ENCODE measurements at places on chromosomes 3 and 15.
A peak's percentile ranks its signal among the peaks of the same experiment; 100 is the strongest.

DNA sequence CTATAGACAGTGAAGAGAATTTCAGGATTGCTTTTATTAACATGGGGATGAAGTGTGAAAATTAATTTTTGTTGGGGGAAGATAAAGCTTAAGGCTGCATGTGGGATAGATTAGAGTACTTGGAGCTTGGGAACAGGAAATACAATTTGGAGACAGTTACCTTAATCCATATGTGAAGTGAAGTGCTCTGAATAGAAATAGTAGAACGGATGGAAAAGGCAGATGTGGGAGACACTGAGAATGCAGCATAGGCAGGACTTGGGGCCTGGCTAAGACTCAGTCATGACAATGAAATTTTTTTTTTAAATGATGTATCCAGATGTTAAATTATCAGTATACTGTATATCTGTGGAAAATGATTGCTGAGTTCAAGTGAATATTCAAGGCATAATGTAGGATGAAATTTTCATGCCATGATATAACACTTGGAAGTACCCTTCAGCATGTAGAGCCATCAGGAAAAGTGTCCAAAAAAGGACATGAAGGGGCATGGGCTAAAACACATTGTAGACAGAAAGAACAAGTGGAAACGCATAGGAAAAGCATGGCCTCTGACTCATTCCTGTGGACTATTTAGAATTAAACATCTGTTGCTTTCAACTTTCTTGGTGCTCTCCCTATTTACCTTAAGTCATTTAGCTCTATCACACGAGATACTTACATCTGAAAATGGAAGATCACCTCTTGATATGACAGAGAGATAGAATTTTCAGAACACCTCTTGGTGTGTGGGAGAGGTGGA is 134.8 kb downstream of the RBMS3 start:
- no peak for DNase-seq

GRCh38 chr3:188133219-188133618 is 20.7 kb upstream of the LPP start:
- no peak for DNase-seq

GRCh38 chr3:58608648-58609047 is 31.5 kb upstream of the FAM107A start:
- no peak for DNase-seq

- DNase-seq: no peak
These were observed 483.7 kb upstream of the FRG2C start for GRCh38 chr3:75180235-75180944.

DNA sequence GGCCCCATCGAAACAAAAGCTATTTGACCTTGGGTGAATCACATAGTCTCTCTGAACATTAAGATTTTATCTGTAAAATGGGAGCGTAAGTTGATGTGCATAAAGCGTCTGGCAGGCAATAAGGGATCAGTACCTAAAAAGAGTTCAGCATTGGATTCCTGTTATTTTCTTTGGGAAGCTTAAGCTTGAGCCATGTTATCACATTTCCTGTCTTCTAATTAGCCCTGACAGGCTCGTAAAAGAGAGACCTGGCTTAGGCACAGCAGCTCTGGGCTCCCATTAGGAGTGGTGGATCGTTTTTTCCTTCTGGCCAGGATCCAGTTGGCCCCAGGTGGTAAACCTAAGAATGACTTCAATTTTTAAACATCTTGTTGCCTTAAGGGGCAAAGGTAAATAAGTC is 26.0 kb upstream of the CA12 start:
- no peak for DNase-seq

GRCh38 chr3:111321786-111322185 is 220.2 kb upstream of the CD96 start:
- no peak for DNase-seq

DNA sequence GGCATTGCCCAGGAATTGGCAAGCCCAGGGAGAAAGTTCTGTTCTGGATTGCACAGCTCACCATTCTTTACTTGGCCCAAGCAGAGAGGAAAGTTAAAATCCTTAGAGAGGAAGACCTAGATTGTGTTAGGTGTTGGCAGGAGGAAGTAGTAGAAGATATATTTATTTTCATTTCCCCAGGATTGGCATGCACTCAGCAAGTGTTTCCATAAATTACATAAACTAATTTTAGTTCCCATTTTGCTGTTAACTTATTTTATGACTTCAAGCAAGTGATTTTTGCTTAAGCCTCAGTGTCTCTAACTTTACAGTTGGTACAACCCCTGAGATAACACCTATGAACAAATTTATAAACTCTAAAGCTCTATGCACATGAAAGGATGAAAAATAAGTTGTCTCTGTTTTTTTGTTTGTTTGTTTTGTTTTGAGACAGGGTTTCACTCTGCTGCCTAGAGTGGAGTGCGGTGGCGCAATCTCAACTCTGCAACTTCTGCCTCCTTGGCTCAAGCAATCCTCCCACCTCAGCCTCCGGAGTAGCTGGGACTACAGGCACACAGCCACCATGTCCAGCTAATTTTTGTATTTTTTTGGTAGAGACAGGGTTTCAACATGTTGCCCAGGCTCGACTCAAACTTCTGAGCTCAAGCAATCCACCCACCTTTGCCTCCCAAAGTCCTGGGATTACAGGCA is 31.2 kb upstream of the TOP2B start:
- DNase-seq: no peak

GRCh38 chr3:30358871-30359270 is 247.5 kb upstream of the TGFBR2 start:
- DNase-seq: no peak

GRCh38 chr15:64284042-64284441 is 71.9 kb downstream of the CSNK1G1 start:
- DNase-seq: no peak

- DNase-seq: no peak
These were observed 55.2 kb upstream of the GBE1 start for GRCh38 chr3:81816473-81817250.

DNA sequence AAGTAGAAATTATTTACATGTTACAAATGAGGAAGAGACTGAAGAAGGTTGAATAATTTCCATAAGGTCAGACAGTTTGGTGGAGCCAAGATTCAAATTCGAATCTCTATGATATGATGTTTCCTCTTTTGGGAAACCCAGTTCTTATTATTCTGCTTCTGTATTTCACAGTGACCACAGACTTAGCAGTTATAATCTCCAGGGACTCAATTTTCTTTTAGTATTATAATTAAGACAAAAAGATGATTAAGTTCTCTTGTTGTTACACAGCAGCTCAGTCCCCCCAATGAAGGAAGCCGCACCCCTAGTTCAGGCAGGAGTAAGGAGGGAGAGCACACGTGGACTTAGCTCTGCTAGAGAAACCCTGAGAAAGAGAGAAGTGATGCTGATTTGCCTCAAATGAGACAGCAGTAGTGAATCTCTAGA is 130.6 kb downstream of the CCNL1 start:
- peak; percentile 52 for DNase-seq

GRCh38 chr3:135125171-135125801 is 330.2 kb downstream of the EPHB1 start:
- DNase-seq: no peak

- no peak for DNase-seq
These were observed 12.3 kb downstream of the RHOA start for GRCh38 chr3:49399461-49399860.

DNA sequence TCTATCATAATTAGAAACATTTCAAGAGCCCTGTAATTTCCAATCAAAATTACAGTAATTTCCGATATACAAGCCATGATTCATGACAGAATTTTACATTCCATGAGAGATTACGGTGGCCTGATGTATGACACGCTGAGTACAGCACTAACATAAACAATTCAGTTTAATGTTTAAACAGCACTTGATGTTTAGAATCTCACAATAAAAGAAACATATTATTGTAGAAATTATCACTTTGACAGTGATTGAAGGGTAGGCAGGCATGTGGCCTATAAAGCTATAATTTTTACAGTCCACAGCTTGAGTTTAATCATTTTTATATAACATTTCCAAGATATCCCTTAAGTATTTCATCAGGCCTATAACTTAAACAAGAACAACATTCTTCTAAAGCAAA is 48.5 kb downstream of the SATB1 start:
- DNase-seq: no peak

DNA sequence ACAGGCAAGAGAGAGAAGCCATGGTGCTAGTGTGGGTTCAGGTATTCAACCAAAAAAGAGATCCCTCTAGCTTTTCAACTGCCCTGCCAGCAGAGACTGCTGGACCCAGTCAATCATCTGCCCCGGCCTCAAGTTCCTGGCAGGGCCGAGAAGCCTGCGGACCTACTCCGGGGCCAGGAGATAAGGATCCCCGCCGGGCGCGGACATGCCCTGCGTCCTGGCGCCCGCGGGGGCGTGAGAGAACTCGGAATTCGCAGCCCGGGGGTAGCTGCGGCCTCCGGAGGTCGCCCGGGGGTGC is 821 bp upstream of the MAGI1 start:
- DNase-seq: no peak

DNA sequence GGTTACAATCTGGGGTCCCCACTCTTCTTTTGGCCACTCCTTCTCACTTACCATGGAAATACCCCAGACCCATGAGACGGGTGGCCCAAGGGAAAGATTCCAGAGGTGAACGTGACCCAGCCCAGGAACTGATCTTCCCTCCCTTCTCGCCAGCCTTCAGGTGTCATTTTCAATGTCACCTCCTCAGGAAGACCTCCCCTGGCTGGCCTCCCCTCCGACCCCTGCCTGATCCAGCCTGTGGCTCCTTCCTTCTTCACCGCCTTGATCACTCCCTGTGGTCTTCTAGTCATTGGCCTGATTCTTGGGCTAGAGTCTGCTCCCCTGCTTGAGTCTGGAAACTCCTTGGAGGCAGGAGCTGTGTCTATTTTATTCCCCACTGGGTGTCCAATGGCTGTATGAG is 146.1 kb downstream of the SMAD6 start:
- no peak for DNase-seq

GRCh38 chr3:113096188-113096892 is 105.6 kb downstream of the GTPBP8 start:
- no peak for DNase-seq

GRCh38 chr3:119662604-119663373 is 2.4 kb upstream of the POPDC2 start:
- DNase-seq: no peak

- DNase-seq: no peak
These were observed 61.6 kb upstream of the PRR23C start for GRCh38 chr3:139106013-139106932.

GRCh38 chr3:58651276-58651675 is 15.3 kb downstream of the FAM3D start:
- no peak for DNase-seq

DNA sequence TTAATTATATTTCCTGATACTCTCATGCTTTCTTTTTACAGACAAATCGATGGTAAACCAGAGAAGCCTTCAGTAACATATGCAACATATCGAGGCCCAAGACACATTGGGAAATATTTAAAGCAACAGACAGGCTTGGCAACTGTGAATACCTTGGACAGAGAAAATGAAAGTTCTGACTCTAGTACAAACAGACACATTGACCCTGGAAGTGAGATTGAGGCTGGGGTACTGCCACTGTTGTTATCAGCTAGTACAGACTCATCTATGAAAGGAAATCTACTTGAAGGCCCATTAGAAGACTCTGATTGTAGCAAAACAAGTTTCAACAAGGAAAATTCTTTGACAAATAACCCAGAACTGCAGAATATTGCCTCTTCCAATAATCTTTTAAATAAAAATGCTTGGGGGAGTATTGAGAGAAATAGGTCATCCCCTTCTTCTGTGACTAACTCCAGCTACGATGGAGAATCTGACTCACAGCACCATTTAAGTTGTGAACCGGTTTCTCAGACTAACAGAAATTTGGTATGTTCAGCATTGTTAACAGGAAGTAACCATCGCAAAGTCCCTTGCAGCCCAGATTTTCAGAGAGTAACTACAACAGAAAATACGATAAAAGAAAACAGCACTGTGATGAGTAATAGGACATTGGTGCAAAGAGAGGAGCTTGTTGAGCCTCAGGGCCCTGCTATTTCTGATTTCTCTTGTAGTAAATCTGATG is 50.2 kb downstream of the CRYBG3 start:
- DNase-seq: no peak

DNA sequence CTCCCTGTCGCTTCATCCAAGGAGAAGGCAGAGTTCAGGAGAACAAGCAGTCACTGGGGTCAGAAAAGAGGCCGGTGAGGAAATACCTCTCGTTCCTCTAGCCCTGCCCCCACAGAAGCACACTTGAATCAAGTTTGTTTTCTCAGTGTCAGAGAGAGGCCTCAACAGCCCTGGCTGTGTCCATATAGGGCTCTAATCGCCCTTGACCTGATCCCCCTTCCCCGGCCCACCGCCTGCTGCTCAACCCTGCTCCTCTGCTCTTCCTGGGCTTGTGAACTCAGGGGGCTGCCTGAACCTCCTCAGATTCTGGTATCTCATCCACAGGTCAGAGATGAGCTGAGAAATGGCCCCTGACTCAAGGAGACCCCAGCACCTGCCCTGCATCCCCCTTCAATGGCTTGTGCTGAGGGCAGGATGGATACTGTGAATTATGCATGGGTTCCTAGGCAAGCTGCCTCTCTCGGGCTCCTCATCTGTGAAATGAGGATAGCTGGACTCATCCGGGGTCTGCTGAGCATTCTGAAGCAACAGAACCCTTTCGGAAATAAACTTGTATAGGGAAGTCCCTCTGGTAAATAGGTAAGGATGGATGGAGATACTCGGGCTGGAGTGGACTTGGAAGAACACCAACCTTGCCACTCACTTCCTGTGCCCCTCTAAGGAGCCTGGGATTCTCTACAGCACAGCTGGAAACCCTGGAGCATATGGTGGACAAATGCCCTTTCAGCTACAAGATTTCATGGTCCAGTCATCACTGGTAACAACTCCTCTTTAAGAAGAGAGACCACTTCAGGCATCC is 147.5 kb downstream of the STT3B start:
- no peak for DNase-seq

DNA sequence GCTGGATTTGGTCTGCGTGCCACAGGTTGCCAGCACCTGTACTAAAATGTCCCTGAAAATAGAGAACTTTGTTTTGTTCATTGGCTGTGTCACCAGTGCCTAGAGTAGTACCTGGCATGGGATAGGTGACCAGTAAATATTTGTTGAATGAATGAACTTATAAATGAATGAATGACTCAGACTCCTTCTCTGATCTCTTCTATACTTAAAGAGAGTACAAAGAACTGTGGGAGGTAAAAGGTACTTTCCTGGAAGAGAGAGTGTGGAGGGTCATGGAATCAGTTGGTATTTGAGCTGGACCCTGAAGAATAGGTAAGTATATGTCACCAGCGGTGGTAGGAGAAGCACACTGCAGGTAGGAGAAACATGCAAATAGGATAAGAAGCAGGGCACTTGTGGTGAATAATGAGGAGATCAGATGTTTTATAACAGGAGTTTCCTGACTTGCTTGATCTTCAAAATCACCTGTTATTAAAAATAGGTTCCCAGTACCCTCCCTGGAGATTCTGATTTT is 149.4 kb downstream of the LPP start:
- DNase-seq: no peak

GRCh38 chr3:112956351-112956750 is 18.6 kb downstream of the CD200R1 start:
- no peak for DNase-seq

GRCh38 chr3:191366675-191367074 is 36.3 kb upstream of the UTS2B start:
- no peak for DNase-seq

GRCh38 chr3:42476225-42477125 is 26.0 kb upstream of the VIPR1 start:
- no peak for DNase-seq
